ENCODE measurements at places on chromosomes 2 and 18.

- no peak for DNase-seq
These were observed 106.4 kb upstream of the HNMT start for GRCh38 chr2:137857881-137858280.

DNA sequence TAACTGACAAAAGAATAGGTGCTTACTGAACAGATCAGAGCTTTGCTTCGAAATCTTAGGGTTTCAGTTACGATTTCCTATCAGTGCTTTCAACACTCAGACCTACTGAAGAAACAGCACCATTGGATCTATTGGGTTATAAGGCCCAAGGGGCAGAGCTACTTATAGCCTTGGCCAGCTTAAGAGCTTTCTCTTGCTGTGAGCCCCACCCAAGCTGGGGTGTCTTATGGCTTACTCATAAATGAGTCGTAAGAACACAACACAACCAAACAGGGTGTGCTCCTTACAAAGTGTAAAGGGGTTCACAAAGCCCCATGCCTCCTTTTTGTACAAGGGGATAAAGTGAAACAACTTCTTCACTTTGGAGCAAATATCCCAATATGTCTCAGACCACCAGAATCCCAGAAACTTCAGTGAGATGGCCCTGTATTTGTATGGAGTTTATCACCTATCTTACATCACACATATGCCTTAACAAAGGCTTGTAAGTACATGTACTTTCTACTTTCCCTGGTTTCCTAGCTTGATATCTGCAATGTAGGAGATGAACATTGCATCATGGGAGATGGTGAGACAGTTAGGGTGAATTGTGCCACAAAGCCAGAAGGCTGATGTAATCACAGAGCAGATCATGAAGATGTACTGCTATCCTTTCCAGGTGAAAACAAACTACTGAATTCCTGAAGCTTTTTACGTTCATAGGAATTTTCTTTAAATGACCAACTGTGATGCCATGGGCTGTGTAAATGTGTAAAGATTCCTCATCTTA, 115.5 kb upstream of the GLI2 start:
- DNase-seq, result no peak

DNA sequence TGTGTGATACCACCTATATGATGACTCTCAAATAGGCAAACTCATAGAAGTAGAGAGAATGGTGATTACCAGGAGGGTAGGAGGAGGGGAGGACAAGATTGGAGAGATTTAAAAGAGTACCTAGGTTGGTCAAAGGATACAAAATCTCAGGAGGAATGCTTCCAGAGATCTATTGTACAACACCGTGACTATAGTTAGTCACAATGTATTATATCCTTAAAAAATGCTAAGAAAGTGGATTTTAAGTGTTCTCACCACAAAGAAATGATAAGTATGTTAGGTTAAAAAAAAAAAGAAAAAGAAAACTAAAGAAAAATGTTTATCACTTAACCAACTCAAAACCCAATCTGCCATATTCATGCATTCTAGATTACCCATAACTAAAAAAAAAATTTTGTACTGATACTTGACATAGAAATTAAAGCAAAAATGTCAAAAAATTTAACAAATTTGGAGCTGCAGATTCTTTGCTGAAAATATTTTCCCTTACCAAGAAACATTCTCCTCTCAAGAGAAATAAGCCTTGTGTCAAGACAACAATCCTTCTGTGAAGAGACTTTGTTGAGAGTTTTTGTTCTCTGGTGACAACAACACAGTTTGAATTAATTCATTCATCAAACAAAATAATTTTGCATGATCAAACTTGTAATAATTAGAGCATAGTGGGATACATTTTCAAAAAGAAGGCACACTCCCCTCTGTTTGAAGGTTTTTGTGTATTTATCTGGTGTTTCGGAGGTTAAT, 213.1 kb downstream of the DNER start:
- DNase-seq, result no peak

GRCh38 chr2:240586919-240587800, 626 bp downstream of the CAPN10 start:
- DNase-seq, result no peak

DNA sequence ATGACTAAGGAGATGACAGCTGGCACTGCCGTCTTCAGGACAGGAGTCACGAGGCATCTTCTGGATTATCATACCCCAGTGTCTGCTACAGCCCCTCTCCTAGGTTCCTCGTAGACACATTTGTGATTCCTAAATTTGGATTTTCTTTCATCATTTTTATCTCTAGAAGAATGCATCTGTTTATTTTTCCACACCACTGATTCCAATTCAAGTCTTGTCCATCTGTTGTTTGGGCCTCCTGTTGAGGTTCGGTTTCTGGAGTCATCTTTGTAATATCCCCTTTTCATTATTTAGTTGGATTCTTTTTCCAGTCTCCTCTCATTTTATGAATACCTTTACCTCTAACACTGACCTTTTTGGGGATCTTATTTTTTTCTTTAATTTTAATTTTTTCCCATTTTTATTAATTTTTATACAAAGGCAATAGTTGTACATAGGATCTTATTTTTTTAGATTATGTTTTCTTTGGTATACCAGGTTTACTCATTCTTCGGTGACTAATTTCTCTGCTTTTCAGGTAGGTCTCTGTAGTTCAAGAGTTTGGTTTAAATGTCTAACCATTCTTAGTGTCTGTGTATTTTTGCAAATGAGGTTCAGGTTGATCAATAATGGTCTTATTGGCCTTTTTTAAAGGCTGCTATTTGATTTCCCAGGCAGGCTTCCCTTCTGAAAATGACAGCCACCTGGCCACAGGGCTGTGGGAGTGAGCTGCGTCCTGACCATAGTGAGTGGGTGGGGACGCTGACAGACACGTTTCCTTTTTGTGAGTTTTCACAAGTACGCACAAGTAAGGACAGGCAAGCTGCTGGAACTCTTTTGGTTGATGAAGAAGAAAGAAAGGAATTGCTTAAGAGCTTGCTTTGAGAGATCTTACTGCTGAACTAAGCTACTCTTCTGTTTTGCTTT, 34.5 kb downstream of the FARP2 start:
- no peak for DNase-seq

DNA sequence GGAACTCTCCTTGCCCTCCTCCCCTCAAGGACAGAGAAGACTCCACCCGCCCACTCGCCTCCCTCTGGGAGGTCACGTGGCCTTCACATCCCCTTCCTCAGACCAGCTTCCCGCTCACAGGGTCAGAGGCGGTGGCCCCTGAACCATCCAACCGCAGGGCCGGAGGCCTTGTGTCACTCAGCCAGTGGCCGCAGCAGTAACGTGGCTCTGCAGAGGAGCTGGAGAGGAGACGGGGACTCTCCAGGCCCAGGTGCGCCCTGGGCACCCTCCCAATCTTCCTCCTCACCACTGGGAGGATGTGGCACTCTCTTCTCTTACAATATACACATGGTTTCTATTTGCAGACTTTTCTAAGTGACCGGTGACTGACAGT, 161.7 kb downstream of the TWIST2 start:
- no peak for DNase-seq

GRCh38 chr18:23102493-23103261, 32.6 kb upstream of the CABLES1 start:
- DNase-seq, result no peak

GRCh38 chr18:66136039-66136438, 385.2 kb downstream of the CDH7 start:
- DNase-seq, result no peak

DNA sequence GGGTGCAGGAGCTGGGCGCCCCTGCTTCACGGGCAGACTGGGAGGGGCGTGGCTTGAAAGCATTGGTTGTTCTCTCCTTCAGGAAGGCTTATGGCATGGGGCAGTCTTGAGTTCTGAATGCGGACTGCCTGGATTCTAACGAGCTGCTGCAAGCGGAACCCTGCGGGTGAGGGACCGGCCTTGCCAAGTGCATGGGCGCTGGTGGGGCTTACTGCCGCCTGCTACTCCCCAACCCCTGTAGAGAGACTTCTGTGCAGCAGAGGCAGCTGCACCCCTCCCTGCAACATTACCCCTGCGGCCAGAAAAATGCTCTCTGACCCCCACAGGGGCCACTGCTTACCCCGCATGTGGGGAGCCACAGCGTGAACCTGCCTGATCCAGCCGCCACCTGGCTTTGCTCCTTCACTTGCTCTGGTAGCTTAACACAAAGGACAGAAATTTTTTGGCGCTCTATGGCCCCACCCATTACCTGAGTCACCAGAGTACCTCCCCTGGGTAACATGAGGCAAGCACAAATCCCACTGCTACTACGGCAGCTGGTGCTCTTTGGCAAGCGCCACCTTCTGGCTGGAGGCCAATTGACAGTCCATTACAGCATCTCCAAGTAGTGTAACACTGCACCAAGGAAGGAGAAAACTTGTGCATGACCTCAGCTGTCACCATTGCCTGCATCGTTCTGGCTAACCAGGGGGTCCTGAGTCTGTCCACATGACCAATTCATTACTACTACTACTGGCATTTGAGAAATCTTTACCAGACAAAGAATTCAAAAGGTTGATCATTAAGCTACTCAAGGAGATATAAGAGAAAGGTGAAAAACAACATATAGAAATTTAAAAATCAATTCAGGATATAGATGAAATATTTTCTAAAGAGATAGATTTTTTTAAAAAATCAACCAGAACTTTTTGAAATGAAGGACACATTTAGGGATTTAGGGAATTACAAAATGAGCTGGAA, 35.4 kb downstream of the MYL12B start:
- peak; percentile 85 for DNase-seq

GRCh38 chr2:72330652-72331051, 183.0 kb upstream of the CYP26B1 start:
- DNase-seq, result no peak

GRCh38 chr18:23982155-23983079, 32.1 kb upstream of the TTC39C start:
- peak; percentile 82 for DNase-seq

DNA sequence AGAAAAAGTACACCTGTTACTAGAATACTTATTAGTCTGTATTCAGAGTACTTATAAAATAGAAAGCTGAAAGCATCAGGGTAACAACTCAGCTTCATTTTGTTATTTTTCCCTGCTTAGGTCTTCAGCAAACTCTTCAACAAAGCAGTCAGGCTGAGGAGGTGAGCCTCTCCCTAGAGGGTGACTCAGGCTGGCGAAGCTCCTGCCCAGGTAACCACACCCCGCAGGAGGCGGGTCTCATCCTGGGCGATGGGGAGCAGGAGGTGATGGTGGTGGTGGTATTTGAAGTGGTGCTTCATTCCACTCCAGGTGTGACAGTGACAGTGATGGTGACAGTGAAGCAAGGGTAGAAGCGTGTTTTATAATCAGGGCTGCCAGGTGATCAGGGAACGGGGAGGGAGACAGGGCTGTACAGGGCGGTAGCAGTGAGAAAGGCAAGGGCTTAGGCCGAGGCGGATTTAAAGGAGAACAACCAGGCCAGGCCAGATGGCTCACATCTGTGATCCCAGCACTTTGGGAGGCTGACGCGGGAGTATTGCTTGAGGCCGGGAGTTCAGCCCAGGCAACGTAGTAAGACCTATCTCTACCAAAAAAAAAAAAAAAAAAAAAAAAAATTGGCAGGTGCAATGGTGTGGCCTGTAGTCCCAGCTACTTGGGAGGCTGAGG, 127.1 kb downstream of the SOCS6 start:
- DNase-seq, result no peak

GRCh38 chr2:32947484-32948143, 861 bp downstream of the LTBP1 start:
- no peak for DNase-seq

DNA sequence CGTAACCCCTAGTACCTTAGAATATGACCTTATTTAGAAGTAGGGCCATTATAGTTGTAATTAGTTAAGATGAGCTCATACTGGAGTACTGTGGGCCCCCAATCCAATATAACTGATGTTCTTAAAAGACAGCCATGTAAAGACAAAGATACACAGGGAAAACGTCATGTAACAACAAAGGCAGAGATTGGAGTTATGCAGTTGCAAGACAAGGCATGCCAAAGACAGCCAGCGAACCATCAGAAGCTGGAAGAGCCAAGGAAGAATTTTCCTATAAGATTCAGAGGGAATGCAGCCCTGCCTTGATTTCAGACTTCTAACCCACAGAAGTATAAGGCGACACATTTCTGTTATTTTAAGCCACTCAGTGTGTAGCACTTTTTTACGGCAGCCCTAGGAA, 55.9 kb upstream of the TLK1 start:
- no peak for DNase-seq

DNA sequence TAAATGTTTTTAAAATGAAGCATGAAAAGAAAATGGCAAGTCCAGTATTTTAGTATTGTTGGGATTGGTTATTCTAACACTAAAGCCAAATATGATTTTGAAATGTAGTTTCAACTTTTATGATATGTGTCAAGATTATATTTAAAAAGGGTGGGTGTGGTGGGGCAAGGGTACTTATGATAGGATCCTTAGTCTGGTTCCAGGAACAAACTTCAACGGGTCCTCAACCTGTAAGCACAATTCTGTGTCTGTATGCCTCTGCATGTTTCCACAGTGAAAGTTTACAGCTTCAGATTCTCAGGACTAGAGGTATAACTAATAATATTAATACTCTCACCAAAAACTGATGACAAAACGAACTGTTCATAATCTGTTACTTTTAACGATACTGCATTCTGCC, 5.8 kb downstream of the USP34 start:
- no peak for DNase-seq

- DNase-seq, result no peak
These were observed 41.6 kb downstream of the RBBP8 start for GRCh38 chr18:22974707-22975106.

GRCh38 chr2:13813236-13813635, 819.3 kb upstream of the LRATD1 start:
- no peak for DNase-seq

GRCh38 chr2:62741954-62742722, 36.6 kb downstream of the EHBP1 start:
- no peak for DNase-seq

DNA sequence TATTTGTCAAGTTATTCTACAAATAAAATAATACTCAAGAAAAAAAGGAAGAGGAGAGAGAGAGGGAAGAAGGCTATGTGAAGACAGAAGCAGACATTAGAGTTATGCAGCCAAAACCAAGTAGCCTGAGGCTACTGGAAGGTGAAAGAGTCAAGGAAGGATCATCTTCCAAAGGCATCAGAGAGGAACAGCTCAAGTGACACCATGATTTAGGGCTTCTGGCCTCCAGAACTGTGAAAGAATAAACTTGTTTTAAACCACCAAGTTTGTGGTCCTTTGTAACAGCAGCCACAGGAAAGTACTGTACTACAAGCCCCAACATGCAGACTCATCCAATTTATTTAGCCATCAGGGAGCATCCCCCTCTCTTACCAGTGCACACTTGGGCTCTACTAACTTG, 788.5 kb upstream of the LRRTM1 start:
- no peak for DNase-seq

- DNase-seq, result no peak
These were observed 54.0 kb upstream of the SPATS2L start for GRCh38 chr2:200252265-200253067.

- DNase-seq, result peak; percentile 50
These were observed 45.6 kb upstream of the ODC1 start for GRCh38 chr2:10493634-10494281.

GRCh38 chr2:11187731-11188130, 32.5 kb downstream of the SLC66A3 start:
- no peak for DNase-seq

DNA sequence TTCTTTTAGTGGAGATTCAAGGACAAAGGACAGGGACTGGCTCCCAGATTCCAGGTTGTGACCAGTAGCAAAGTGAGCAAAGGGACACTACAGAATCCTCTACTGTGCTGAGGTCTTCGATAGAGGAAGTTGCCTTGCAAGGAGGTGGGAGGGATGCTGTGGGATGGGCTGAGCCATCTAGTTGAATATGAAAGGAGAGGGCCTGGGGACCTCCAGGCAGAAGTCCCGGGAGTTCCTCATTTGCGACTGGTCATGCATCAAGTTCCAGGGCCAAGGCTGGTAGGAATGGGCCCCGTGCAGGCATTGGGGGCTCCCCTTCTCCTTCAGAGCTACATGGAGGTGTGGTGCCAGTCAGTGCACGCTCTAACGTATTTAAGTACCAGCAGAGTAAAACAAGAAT, 12.6 kb upstream of the PROM2 start:
- no peak for DNase-seq

Data from coronary artery (tissue), 2 donors.